ENCODE measurements at places on chromosomes 2 and 18.

GRCh38 chr2:195533771-195534642, 123.0 kb upstream of the SLC39A10 start:
- DNase-seq = peak; percentile 44

GRCh38 chr2:241163601-241164118, 13.4 kb downstream of the PPP1R7 start:
- no peak for DNase-seq

DNA sequence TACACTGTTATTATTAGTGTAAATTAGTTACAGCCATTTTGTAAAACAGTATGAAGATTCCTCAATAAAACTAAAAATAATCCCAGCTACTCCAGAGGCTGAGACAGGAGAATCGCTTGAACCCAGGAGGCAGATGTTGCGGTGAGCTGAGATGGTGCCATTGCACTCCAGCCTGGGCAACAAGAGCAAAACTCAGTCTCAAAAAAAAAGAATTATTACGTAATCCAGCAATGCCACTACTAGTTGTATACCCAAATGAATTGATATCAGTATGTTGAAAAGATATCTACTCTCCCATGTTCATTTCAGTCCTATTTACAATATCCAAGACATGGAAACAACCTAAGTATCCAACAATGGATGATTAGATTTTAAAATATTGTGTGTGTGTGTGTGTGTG, 313.6 kb downstream of the EPHA4 start:
- no peak for DNase-seq

GRCh38 chr2:116733699-116734098, 1080.8 kb upstream of the DDX18 start:
- DNase-seq = no peak

GRCh38 chr2:109437325-109438090, 176.3 kb downstream of the SEPTIN10 start:
- DNase-seq = no peak

DNA sequence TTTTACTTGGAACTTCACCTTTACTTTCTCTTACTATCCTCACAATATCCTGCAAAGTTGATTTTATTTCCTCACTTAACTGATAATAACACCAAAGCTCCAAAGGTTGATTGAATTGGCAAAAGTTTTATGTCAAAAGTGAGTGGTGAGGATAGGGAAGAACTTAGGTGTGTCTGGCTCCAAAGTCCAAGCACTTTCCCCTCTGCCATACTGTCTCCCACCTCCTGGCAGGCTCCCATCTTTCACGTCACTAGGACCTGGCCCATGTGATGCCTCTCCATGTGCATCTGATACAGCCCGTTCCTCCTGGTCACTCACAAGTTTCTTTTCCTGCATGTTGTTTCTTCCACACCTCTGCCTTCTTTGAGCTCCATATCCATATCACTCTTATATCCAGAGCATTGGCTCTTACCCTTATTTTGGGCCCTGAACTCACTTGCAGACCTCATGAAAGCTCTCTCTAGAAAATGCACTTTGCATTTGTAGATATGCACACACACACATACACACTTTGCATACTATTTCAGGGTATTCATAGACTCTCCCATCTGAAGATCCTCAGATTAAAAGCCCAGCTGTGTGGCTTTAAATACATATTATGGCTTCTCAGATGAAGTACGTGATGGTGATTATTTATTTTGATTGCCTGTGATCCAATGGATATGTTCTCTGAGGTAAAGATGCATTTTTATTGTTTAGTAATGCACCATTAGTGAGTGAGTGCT, 12.3 kb downstream of the MEP1B start:
- no peak for DNase-seq

DNA sequence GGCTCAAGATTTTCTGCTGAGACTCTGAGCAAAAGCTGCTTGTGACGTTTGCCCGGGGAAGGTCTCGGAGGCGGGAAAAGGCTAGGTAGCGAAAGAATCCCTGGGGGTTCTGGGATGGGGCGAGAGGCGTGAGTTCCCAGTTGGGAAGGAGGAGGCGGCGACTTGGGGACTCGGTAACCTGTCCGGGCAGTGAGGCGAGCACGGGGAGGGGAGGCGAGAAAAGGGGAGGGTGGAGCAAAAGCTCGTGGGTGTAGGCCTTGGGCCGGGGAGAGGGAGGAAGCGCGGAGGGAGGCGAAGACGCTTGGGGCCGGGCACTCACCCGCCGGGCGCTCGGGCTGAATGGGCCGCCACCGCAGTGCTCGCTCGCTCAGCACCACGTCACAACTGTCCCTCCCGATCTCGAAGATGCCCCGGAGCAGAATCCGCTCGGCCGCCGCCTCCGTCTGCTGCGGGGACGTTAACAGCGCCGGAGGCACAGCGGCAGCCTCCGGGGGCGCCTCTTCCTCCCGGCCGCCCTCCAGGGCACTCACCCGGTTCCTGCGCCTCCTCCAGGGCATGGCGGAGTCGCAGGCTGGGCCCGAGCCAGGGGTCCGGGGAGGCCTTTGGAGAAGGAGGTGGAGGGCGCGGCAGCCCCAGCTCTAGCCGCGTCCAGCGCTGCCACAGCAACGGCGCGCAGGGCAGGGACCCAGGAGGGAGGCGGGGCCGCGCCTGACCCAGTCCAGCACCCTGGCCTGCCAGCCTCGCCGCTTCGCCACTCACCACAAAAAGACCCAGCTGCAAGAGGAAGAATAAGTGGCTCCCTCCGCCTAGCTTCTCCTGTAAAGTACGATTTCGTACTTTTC, at the start of gene CERKL:
CERKL (minus strand) TSS at position 656 of the 842 bp plus-strand sequence; CDS start at position 557, 99 bp downstream.
- no peak for DNase-seq

DNA sequence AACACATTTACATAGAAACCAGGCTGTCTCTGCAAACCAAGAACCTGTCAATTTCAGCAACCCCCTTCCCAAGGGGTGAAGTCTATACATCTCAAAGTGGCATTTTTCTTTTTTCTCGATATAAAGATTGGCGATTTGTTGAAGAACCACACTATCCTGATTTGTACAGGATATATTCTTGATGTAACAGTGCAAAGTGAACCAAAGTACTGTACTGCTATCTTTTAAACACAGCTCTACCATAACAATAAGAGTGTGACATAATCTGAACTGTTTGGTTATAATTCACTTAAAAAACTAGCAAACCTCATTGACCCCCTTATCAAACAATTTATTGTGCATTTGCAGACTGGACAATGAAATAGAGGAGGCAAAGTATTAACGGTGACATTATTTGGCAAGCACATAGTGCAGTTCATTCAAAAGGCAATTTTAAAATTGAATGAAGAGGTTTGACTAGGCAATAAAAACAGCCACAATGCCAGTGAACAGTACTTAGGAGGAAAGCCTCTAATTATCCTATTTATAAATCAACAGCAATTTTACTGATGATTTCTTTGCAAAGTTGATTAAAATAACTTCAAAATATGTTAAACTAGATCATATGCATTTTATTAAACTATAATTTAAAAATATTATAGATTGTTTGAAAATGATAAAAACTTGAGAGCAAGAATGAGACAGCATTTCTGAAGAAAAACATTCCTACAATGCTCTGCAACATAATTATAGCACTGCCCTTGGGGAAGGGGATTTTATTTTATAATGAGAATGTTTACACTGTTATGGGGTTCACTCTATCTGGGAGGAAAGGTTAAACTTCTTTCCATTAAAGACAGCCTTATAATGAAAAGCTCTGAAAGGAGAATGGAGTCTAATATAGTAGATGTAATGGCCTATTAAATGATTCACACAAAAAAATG, 440.9 kb downstream of the ZEB2 start:
- no peak for DNase-seq

DNA sequence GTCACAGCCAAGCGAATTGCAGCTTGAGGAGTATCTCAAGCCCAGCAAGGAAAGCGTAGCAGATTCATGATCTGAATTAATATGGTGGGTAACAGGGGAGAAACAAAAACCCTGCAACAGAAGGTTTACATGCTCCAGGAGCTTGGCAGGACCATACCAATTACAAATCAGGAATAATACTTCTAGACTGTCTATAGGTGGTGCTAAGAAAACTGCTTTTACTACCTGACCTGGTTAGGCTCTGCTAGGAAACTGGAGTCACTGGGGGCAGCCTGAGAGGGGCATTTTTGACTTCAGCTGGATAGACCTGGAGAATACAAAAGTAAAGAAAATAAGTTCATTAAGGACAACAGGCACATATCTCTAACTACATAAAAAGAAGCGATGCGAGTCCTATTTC, 24.6 kb upstream of the SPOPL start:
- no peak for DNase-seq

- no peak for DNase-seq
Observed at GRCh38 chr18:8373486-8373885, 235.8 kb upstream of the RAB12 start.

DNA sequence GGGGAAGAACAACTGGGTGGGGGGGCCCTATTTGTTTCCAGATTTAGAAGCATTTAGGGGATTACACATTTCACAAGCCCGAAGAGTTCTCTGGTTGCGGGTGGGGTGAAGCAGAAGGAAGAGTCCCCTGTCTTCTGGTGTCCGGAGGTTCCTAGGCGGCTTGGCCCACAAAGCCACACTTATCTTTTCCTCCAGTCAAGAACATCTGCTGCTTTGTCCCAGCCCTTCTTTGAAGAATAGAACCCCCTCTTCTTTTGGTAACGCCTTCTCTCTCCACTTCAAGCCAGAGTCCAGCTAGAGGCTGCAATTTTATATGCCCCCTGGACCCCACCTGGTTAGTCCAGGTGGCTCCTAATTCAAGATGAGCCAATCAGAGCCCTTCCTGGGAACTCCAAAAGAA, 15.8 kb downstream of the BOLA3 start:
- DNase-seq = no peak

DNA sequence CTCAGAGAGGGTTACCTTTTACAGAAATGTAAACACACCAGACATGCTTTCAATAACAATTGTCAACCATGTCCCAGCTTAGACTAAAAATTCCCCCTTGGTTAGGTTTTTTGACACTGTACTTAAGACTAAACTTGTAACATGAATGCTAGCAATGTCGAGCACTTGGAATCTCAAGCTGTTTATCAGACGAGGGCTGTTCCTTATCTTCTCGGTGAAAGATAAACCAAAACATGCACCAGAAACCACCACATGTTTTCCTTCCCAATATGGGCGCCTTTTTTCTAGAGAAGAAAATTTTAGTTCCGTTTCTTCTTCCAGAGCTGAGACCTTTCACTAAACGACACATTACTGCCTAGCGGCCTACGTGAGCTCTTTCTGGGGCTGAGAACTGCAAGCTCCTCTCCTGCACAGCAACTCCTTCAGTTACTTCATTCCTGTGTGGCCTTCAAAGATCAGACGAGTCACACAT, 42.4 kb upstream of the ACKR3 start:
- no peak for DNase-seq

- DNase-seq = no peak
Observed at GRCh38 chr2:128187032-128187654, 96.1 kb downstream of the UGGT1 start.
